ENCODE measurements at places on chromosomes 6 and 20.
A peak's percentile ranks its signal among the peaks of the same experiment; 100 is the strongest.

- no peak for DNase-seq
These were observed 5.1 kb downstream of the BACH2 start for GRCh38 chr6:90291565-90291964.

GRCh38 chr6:168995526-168996355, 257.9 kb downstream of the THBS2 start:
- DNase-seq = no peak

GRCh38 chr20:13868331-13868730, 83.5 kb downstream of the NDUFAF5 start:
- DNase-seq = peak; percentile 22

DNA sequence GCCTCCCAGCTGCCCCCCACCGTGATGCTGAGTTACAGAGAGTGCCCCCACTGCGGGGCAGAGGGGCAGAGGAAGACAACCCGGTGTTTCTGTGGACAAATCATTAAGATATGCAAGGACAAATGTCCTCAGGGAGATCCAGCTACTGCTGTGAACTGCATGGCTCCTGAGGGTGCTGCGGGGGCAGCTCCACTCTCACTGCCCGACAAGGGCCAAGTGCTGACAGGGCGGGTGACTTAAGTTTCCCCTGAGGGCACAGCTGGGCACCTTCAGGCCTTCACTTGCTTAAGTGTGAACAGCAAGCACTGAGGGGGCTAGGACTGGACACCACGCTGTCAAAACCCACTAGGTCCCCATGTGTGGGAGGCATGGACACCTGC, 26.2 kb upstream of the TCFL5 start:
- no peak for DNase-seq

DNA sequence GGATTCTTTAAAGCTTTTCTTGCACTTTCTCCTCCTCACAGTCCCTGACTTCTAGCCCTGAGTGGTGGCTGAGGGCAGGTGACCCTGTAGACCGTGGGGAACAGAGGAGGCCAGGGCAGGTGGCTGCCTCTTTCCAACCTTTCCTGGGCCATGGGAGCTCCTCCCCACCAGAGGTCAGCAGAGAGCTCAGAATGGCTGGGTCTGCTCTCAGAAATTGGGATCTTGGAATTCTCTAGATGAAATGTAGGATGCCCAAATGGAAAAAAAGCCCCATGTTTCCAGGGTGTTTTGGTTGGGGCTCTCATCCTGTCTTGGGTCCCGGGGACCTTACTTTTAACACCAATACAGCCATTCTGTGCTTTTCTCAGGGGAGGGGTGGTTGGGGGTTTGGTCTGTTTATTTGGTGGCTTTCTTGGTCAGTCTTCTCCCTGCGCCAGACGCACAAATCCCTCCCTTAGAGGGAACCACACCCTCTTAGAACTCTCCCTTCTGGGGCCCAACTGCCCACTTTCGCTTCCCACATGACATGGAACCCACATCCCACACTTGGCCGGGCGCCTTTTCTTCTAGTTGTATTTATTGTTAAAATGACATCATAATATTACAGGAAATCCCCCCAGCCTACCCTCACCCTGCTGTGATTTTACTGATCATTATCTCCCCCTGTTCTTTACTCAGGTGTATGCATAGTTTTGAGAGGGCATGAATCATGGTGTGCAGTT, 17.9 kb downstream of the GNAS start:
- DNase-seq = no peak

All from AG09319 (cell line).